Activated naive CD4-positive, alpha-beta T cell (primary cell): ENCODE measurements at places on chromosomes 3 and 15.

DNA sequence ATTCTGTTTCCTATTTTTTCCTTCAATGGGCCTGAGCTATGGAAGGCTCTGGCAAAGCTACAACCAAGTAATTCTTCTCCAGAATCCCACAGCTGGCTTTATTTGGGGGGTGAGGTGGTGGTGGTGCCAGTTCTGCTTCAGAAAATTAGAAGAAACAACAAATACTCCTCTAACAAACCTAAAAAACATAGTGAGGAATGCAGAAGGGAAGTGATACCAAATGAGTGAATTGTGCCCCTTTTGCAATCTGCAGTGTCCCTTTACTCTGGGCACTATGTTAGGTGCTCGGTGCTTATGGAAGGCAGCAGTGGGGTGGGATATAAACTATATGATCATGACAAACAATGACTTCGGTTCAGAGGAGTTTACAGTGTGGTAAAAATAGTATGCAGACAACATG lies 90.4 kb upstream of the ROPN1 start:
- DNase-seq = no peak

DNA sequence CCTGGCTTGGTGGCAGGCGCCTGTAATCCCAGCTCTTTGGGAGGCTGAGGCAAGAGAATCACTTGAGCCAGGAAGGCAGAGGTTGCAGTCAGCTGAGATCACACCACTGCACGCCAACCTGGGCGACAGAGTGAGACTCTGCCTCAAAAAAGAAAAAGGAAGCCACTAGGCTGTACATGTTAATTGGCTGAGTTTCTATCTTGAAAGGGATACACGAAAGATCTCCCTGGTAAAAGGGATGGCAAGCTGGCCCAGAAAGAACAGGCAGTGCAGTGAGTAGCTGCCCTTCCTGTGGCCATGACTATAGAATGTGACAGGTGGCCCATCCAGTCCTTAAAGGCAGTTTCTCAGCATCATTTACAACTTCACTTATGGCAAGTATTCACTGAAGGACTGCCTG lies 12.3 kb downstream of the LRIG1 start:
- no peak for DNase-seq

- DNase-seq = no peak
Measured at GRCh38 chr3:43693594-43693993, 2.9 kb downstream of the ABHD5 start.

DNA sequence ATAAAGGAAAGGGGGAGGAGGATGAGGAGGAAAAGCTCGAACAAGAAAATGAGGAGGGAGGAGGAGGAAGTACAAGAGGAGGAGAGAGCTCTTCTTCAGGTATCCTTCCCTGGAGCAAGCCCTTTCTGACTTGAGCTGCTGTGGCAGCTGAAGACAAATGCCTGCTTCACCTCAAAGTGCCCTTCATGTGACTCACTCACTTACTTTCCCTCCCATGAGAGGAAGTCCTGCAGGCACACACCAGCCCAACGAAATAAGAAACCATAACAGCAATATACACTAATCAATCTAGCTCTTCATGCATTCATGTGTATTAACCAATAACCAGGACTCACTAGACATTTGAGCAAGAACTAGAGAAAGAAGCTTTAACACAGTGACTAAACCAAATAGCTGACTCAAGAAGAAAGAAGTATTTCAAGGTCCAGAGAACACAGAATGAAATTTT lies 251.9 kb downstream of the IGSF11 start:
- DNase-seq = no peak

- DNase-seq = no peak
Measured at GRCh38 chr3:20561166-20561565, 375.2 kb upstream of the SGO1 start.

DNA sequence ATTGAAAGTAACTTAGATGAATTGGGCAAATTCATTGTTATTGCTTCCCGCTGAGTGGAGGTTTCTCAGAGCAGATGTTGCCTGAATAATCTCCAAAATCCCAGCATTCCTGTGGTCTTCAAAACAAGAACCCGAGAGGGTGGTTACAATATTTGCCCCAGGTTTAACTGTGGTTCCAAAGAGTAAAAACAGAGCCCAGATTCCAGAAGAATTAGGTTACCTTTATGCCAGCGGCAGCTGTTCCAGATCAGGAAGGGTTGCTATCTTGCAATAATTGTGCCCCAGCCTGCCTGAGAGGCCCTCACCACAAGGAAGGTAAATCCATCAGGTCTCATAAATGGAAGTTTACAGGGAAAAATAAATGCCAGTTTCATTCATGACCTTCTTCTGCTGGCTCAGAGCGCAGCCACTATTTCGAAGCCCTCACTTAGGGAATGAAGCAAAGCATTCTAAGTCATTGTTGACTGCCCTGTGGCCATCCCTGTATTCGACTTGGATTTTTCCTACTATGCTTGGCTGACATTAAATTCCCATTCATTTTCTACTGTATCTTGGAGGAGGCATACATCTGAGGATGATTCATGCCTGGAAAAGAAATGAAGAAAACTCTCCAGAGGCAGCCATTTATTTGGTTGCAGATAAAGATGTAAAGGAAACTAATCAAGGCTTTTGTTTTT lies 54.6 kb downstream of the SSUH2 start:
- DNase-seq = no peak

- no peak for DNase-seq
Measured at GRCh38 chr3:60730371-60730770, 520.9 kb downstream of the FHIT start.

GRCh38 chr3:129942296-129942695 lies 32.2 kb upstream of the TRH start:
- no peak for DNase-seq

GRCh38 chr3:56593455-56594158 lies 36.6 kb downstream of the CCDC66 start:
- DNase-seq = no peak

DNA sequence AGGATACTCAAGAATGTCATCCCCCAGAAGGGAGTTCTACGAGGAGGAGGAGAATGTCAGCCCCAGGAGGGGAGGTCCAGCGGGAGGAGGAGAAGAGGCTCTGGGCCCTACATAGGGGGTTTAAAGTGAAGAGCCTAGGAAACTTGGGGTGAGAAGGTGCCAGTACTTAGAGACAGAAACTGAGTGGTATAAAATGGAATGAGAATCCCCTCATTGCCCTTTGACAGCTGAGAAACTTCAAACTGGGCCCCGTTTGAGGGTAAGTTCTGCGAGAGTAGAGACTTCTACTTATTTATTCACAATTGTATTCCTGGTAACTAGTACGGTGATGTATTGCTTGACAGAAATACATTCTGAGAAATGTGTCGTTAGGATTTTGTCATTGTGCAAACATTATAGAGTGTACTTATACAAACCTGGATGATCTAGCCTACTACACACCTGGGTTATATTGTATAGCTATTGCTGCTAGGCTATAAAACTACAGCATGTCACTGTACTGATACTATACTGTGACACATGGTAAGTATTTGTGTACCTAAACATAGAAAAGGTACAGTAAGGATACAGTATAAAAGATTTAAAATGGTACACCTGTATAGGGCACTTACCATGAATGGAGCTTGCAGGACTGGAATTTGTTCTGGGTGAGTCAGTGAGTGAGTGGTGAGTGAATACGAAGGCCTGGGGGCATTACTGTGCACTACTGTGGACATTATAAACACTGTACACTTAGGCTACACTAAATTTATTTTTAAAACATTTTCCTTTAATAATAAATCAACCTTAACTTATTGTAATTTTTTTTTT lies 62.0 kb downstream of the TSC22D2 start:
- DNase-seq = no peak

DNA sequence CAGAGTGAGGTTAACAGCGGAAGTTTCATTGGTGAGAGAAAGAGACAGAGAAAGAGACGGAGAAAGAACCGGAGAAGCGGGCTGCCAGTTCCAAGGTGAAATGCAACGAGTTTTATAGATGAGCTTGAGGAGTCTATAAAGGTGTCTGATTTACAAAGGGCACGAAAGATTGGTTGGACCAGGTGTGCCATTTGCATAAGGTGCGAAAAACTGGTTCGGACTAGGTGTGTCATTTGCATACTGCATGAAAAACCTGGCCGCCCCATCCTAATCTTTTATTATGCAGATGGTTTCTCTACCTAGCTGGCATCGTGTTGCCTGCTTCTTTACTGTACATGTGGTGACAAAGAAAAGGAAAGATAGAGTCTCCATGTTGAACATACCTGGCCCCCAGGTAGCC lies 253.8 kb upstream of the IGF1R start:
- no peak for DNase-seq

- no peak for DNase-seq
Measured at GRCh38 chr3:297585-297984, 101.0 kb downstream of the CHL1 start.

GRCh38 chr3:8597219-8597853 lies 47.3 kb downstream of the SSUH2 start:
- DNase-seq = no peak

DNA sequence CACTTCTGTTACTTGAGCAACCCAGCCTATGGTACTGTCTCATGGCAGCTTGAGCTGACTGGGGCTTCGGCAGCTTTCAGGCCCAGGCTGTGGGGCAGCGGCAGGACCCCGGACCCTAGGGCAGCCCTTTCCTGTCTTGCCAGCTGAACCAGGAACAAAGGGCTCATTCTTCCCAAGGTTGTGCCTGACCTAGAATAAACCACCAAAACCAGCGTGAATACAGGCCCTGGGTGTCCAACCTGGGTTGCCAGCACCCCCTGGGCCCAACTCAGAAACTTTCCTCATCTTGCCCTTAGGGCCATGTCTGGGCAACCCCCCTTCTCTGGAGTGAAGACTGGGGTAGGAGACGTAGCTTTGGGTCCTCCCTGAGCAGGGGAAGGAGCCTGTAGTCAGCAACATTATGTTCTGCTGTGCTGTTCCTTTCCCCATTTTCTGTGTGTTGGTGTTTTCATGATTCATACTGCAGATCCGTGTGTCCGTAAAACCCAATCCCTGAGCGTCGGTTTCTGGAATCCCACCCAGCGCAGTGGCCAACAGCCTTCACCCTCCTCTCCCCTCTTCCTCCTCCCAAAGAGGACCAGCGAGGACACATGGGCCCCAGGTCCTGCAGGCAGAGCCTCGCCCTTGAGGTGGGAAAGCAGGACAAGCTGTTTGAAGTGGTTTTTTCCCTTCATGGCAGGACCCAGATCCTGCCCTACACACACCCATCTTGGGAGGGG lies 33.5 kb downstream of the TKT start:
- DNase-seq = no peak

DNA sequence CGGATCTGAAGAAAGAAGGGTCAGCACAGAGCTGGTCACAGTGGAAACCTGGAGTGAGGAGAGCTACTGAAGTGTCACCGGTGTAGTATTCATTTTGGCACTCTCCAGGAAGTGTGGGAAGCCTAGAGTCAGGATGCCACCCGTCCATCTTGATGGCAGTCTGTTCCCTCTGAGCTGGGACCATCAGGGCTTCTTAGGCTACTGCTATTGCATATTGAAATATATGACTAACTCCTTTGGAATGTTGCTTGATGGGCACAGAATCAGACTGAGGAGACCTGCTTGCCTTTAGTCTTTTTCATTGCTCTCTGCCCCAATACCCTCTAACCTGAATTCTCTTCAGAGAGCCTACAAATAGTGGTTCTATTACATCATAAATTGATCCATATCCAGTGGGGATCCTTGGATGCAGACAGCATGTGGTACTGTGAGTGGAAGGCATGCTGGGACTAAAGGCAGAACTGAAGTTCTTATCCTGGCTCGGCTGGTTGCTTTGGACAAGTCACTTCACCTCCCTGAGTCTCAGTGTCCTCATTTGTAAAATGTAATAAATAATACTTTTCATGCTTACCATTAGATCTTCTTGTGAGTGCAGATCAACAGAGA lies 143.5 kb downstream of the PDE8A start:
- no peak for DNase-seq

- DNase-seq = no peak
Measured at GRCh38 chr3:127676921-127677351, 4.2 kb downstream of the ABTB1 start.

- no peak for DNase-seq
Measured at GRCh38 chr15:33955945-33956344, 12.4 kb upstream of the CHRM5 start.

DNA sequence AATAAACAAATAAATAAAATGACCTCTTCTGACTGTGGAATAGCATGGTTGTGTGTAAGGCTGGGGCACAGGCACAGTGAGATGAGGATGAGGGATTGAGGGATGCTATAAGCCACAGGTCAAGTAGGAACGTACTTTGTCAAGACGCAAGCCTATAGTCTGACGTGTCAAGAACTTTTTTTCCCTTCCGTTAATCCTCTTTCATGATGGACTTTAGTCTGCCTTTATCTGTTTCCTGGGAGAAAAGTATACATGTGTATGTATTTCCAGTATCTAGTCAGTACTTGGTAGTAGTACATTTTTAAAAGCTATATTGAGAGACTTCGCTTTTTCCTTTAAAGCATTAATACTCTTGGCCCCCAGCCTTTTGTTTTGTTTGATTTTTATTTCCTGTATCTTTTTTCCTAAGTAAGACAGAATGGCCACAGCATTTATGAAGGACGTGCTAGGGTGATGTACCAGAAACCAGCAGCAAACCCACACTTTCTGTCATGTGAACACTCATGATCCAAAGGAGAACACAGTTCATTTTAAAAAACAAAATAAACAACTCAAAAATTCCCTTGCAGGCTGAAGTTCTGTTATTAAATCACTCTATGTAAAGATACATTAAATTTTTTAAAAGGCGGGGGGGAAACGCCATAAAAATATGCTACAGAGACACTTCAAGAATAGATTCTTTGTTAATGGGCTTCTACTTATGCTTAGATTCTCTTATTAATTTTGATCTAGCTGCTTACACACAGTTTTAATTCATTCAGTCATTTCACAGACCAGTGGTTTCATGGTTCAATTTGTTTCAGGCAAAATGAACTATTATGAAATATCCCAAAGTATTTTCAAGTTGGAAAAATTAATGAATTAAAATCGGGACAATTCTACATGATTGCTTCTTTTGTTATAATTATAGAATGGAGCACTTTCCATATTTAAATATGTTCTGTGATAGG lies 114.7 kb downstream of the SNRK start:
- DNase-seq = no peak

DNA sequence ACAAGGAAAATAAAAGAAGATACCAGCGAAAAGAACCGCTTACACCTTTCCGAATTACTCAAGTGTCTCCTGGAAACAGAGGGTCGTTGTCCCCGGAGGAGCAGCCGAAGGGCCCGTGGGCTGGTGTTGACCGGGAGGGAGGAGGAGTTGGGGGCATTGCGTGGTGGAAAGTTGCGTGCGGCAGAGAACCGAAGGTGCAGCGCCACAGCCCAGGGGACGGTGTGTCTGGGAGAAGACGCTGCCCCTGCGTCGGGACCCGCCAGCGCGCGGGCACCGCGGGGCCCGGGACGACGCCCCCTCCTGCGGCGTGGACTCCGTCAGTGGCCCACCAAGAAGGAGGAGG lies 325 bp downstream of the ALCAM start:
- no peak for DNase-seq

- DNase-seq = no peak
Measured at GRCh38 chr15:35078221-35078915, 6.7 kb downstream of the NANOGP8 start.

GRCh38 chr15:27219636-27220035 lies 248.7 kb downstream of the GABRG3 start:
- no peak for DNase-seq

DNA sequence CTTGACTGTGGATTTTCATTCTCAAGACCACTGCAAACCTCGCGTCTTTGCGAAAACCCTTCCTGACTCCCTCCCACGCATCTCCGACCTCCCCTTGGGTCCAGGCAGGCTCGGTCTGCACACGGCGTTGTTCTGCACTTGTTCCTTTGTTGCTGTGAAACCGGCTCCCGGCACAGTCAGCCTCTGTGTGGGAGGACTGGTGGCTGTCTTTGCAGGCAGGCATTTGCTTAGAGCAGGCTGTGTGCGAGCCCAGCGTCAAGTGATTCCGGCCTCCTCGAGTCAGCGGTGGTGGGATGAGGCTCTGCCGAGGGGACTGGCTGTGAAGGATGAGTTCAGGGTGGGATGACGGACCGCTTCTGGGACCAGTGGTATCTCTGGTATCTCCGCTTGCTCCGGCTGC lies 102.6 kb upstream of the ROPN1 start:
- no peak for DNase-seq
